ENCODE measurements at places on chromosomes 2 and 18. TPM values are rescaled to one million over a fixed set of nuclear protein-coding genes. Genes with fewer than 3 reads are reported as not detected.

The TMEM200C gene
- polyA plus RNA-seq = 0.01 TPM

The SPIRE1 gene
- 4.7 TPM for polyA plus RNA-seq

The OSR1 gene
- 1.1 TPM for polyA plus RNA-seq

The ANXA4 gene
- polyA plus RNA-seq = 57.0 TPM

The ITGA6 gene
- polyA plus RNA-seq = 9.9 TPM

The CRYBA2 gene
- polyA plus RNA-seq = 0.49 TPM

The GCA gene
- 7.1 TPM for polyA plus RNA-seq

The SMIM21 gene
- polyA plus RNA-seq = not detected

The POMC gene
- polyA plus RNA-seq = 2.1 TPM

The LYPD6 gene
- polyA plus RNA-seq = 0.51 TPM

The TMEM37 gene
- polyA plus RNA-seq = 4.0 TPM

The FKBP7 gene
- polyA plus RNA-seq = 1.5 TPM

The FAHD2A gene
- 9.3 TPM for polyA plus RNA-seq

The SLC40A1 gene
- 7.0 TPM for polyA plus RNA-seq

The STK17B gene
- polyA plus RNA-seq = 2.9 TPM

The ELOA2 gene
- polyA plus RNA-seq = not detected

The SNORC gene
- 2.4 TPM for polyA plus RNA-seq

The PDK1 gene
- polyA plus RNA-seq = 3.7 TPM

The UGT1A8 gene
- polyA plus RNA-seq = 2.8 TPM

The IL36G gene
- polyA plus RNA-seq = 54.5 TPM

The TMEFF2 gene
- polyA plus RNA-seq = 0.08 TPM

The UGT1A10 gene
- 10.8 TPM for polyA plus RNA-seq

The CFC1 gene
- polyA plus RNA-seq = not detected

The ANKRD62 gene
- polyA plus RNA-seq = 0.16 TPM

The ADI1 gene
- polyA plus RNA-seq = 25.7 TPM

The ATG9A gene
- 28.4 TPM for polyA plus RNA-seq

The BCL11A gene
- 8.6 TPM for polyA plus RNA-seq

The RGPD3 gene
- polyA plus RNA-seq = 0.06 TPM

The PDCD1 gene
- 0.73 TPM for polyA plus RNA-seq

The MAPK4 gene
- polyA plus RNA-seq = 0.16 TPM

The CD8B gene
- polyA plus RNA-seq = 1.6 TPM

The MC5R gene
- 0.12 TPM for polyA plus RNA-seq

The COLEC12 gene
- polyA plus RNA-seq = 0.75 TPM

The DUSP2 gene
- polyA plus RNA-seq = 2.8 TPM

The KCNE4 gene
- polyA plus RNA-seq = 0.64 TPM

The TDRD15 gene
- not detected for polyA plus RNA-seq

The SKOR2 gene
- not detected for polyA plus RNA-seq

The DUSP19 gene
- 0.55 TPM for polyA plus RNA-seq

The EGR4 gene
- not detected for polyA plus RNA-seq

The OTOF gene
- 0.20 TPM for polyA plus RNA-seq

The CHRND gene
- polyA plus RNA-seq = not detected

The VWC2L gene
- polyA plus RNA-seq = not detected

The SCG2 gene
- 0.09 TPM for polyA plus RNA-seq

The NAT8 gene
- not detected for polyA plus RNA-seq
